ENCODE measurements at places on chromosomes 4 and X.

- DNase-seq, result no peak
Observed at GRCh38 chr4:12761694-12762093, 722.4 kb downstream of the RAB28 start.

DNA sequence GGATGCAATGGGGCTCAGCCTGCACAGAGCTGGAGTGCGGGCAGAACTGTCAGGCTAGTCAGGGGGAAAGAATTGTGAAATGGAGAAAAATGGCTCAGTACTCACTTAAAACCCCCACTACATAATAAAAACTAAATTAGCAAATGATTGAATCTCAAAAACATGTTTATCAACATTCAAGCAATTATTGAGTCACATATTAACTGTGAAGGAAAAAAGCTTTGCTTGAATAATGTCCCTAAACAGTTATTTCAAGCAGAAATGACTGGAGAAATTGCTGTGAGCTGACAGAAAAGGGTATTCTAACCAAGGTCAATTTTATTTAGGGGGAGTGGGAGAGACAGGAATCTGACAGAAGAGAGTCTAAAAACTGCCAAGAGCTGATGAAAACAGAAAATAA lies 37.4 kb downstream of the GPC3 start:
- DNase-seq, result no peak

GRCh38 chr4:48543796-48544195 lies 53.7 kb downstream of the ZAR1 start:
- DNase-seq, result no peak

DNA sequence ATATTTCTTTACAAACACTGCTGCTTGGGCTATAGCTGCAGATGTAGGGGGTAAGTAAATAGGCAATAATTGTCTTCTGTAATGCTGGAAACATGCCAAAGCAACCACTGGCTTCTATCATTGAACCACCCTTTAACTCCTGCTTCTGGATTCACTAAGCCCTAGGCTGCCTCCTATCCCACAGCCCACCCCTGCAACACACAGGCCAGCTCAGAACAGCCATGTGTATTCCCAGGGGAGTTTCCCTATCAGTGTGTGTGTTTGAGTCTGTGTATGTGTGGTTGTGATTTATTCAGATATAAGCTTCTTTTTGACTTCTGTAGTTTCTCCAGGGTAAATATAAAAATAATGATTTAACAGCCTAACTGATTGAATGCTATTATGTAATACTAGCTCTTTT lies 291.3 kb downstream of the PCDH10 start:
- no peak for DNase-seq

GRCh38 chr4:3781997-3782930 lies 16.1 kb downstream of the ADRA2C start:
- DNase-seq, result no peak

DNA sequence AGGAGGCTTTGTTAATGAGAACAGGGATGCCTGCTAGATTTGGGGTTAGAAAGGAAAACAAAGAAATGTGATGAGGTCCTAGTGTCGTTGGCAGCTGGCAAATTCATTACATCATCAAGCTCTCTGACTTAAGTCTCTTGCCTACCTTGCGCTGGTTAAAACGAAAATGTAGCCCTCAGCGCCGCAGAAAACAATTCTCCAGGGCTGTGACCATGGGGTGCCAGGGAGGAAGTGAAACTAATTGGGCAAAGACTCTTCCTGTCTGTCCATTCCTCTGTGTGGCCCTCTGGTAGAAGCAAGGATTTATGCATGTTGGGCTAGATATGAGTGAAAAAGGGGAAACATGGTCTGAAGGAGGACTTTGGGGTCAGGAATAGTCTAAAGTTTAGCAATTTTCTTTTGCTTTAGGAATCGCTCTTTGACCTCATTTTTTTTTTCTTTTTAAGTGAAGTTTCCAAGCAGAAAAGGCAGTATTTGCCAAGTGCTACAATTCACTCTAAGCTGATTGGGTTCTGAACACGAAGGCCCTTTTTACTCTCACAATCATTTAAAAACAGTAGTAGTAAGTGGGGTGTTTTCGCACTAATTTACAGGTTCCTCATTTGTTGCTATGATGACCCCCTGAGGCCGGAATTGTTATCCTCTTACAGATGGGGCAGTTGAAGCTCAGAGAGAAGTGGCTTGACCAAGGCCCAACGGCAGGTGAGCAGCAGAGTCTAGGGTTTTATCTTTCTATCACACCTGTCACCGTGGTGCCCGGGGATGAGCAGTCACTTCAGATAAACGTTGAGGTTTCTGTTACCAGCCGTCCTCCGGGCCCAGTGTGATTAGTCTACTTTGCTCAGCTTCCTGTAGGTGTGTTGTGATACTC lies 27.3 kb upstream of the CHRNA9 start:
- no peak for DNase-seq

DNA sequence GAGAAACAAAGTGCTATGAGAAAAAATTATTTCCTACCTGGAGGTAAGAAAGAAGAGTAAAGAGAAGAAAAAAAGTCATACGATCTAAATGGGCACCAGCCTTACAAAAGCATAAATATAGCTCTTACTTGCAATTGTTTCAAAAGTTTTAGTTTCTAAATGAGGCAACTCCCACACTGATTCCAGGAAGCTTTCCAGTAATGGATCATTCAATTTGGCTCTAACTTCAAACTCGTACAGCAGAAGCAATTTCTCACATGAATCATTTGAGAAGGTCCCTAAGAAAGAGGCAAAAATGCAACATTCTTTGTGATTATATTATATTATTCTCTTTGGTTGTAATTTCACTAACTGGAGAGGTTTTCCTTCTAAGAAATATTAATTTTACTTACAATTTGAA lies 109.9 kb downstream of the DLG3 start:
- no peak for DNase-seq

DNA sequence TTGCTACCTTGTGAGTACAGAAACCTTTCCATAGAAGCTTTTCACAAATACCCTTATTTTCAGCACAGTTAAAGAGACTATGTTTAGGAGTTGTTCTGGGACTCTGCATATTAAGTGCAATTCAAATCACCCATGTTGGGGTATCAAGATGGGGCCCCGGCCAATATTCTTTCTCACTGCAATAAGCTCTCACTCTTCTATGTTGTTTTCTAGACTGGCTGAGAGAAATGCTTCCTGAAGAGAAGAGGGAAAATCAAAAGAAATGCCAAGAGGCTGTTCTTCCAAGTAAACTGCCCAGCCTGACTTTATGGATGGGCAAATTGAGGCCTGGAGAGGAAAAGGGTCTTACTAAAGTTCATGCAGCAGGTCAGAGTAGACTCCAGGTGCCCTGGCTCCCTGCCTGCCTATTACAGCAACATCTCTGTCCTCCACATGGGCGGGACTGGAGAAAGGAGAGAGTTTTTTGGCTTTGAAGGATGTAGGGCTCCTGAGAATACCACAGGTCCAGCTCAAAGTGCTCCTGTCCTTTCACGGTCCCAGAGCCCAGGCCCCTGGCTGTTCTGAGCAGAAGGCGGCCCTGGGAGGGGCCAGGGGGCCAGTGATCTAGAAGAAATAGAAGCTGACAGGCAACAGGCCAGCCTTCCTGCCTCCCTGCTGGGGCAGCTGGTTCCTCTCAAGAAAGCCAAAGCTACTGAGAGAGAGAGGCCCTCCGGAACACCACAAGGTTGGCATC lies 745 bp upstream of the IQSEC2 start:
- DNase-seq, result no peak

DNA sequence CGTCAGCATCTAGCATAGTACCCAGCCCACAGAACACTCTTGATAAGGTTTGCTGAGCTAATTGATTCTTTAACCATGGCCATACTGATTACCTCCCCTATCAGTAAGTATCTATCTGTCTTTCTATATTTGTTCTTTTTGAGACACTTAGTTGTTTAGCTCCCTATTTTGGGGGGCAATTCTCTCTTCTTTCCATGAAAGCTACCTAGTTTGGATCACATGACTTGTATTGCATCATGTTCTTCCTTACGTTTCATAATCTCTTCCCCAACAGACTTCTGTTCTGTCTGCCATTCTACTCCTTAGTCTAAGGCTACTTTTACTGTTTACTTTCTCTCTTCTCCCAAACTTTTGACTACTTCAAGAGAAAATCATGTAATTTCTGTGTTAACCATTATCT lies 39.0 kb downstream of the TBC1D19 start:
- no peak for DNase-seq

GRCh38 chrX:14948691-14949090 lies 75.5 kb downstream of the MOSPD2 start:
- DNase-seq, result no peak
